Spinal cord (tissue), 10 donors: ENCODE measurements at places on chromosomes 7 and 10. TPM values are rescaled to one million over a fixed set of nuclear protein-coding genes. Genes with fewer than 3 reads are reported as not detected.

IGF2BP3 gene
- total RNA-seq: 37.3 TPM

CCDC3 gene
- total RNA-seq: 21.2 TPM

MRPL32 gene
- 55.9 TPM for total RNA-seq

GRCh38 chr10:74771054-74771453, 55.3 kb upstream of the KAT6B start:
- no peaks in the 10 kb centered on the region for H3K4me1 ChIP-seq
- H3K27ac ChIP-seq: no peak overlapping the region
- H3K27me3 ChIP-seq: no peaks in the 10 kb centered on the region
- no peak for DNase-seq

GPR158 gene
- total RNA-seq: 24.6 TPM

NPY4R2 gene
- 0.89 TPM for total RNA-seq

ACHE gene
- total RNA-seq: 71.4 TPM

DNA sequence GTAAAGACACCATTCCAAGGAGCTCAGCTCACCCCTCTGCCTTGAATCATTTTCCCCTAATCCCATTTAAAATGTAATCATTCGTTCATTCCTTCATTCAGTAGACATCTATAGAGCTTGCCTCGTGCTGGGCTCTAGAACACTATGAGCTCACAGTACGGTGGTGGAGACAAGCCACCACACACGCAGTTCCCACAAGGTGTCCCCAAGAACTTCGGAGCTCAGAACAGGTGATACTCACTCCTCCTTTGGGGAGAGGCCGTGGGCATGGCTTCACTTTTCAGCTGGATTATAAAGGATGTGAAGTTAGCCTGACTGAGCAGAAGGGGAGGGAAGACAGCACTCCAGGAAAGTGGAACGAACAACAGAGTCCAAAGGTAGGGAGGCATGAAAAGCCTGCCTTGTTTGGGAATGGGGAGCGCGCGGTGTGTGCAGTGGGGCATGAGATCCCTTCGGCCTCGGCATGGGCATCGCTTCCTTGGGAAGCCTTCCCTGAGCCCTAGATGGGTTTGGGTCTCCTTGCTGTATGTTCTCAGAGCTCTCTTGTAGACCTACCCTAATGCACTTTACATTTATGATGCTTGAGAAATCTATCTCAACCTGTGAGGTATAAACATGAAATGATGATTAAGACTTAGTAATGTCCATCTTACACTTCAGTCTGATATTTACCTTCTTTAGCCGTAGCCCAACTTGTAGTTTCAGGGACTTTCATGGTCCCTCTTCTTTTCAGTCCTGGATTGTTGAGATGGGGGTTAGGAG, 809 bp upstream of the OGA start:
- H3K4me1 ChIP-seq: peaks cover 26% of the 10 kb centered on the region
- no peak for DNase-seq
- H3K4me3 ChIP-seq: peak overlapping the region; percentile 93
- H3K27me3 ChIP-seq: no peaks in the 10 kb centered on the region

- H3K27ac ChIP-seq: no peak overlapping the region
- no peaks in the 10 kb centered on the region for H3K27me3 ChIP-seq
- H3K4me3 ChIP-seq: no peak overlapping the region
- no peak for DNase-seq
- peaks cover 11% of the 10 kb centered on the region for H3K4me1 ChIP-seq
Observed at GRCh38 chr7:70833726-70834125, 298.2 kb upstream of the GALNT17 start.

- H3K27ac ChIP-seq: no peak overlapping the region
- no peaks in the 10 kb centered on the region for H3K27me3 ChIP-seq
- H3K4me1 ChIP-seq: no peaks in the 10 kb centered on the region
- no peak overlapping the region for H3K4me3 ChIP-seq
- DNase-seq: no peak
Observed at GRCh38 chr10:36540611-36541010, 584.8 kb upstream of the ANKRD30A start.

DNA sequence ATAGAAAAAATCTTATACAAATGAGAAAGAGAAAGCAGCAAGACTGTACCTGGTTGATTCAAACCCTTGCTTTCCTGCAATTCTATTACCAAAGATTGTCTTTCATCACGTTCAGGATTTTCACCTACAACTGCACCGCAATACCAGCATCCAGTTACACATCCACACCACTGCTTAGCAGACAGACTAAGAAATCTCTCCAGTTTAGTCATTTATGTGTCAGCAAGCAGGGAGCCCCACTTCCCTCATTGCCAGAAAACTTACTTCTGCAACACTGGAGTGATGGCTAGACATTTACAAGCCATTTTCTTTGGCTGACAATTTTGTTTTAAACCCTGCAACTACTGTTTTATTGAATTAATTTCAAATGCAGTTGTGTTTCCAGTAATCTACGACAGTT, 359.6 kb upstream of the MEOX2 start:
- H3K36me3 ChIP-seq: no peaks in the 10 kb centered on the region
- H3K4me3 ChIP-seq: no peak overlapping the region
- no peak overlapping the region for H3K27ac ChIP-seq
- no peaks in the 10 kb centered on the region for H3K4me1 ChIP-seq

DNA sequence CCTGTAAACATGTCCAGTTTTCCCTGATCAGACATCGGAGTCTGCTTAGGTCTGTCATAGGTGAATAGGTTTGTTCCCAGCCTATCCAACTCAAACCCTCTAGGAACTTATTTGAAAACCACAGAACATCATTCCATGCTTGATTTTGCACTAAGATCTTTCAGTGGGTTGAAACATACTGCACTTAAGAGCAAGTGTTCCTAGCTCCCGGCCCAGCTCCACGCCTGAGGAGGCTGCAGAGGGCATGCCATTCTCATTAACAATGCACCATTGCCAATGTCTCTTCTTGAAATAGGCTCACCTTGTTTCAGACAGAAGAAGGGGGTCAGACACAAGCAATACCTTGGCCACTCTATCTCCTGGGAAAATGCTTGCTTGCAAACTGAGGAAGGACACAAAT, 78.0 kb upstream of the EGR2 start:
- DNase-seq: no peak
- H3K27me3 ChIP-seq: no peaks in the 10 kb centered on the region
- H3K27ac ChIP-seq: no peak overlapping the region
- no peaks in the 10 kb centered on the region for H3K36me3 ChIP-seq

CRTAC1 gene
- 12.1 TPM for total RNA-seq

- no peak for DNase-seq
- H3K27ac ChIP-seq: no peak overlapping the region
- H3K4me3 ChIP-seq: no peak overlapping the region
- no peaks in the 10 kb centered on the region for H3K36me3 ChIP-seq
Observed at GRCh38 chr10:44684661-44685060, 226.5 kb upstream of the TMEM72 start.

- H3K4me3 ChIP-seq: no peak overlapping the region
- DNase-seq: no peak
- no peaks in the 10 kb centered on the region for H3K36me3 ChIP-seq
- H3K27ac ChIP-seq: no peak overlapping the region
- no peaks in the 10 kb centered on the region for H3K4me1 ChIP-seq
Observed at GRCh38 chr10:60420991-60421894, 31.6 kb upstream of the ANK3 start.

DNA sequence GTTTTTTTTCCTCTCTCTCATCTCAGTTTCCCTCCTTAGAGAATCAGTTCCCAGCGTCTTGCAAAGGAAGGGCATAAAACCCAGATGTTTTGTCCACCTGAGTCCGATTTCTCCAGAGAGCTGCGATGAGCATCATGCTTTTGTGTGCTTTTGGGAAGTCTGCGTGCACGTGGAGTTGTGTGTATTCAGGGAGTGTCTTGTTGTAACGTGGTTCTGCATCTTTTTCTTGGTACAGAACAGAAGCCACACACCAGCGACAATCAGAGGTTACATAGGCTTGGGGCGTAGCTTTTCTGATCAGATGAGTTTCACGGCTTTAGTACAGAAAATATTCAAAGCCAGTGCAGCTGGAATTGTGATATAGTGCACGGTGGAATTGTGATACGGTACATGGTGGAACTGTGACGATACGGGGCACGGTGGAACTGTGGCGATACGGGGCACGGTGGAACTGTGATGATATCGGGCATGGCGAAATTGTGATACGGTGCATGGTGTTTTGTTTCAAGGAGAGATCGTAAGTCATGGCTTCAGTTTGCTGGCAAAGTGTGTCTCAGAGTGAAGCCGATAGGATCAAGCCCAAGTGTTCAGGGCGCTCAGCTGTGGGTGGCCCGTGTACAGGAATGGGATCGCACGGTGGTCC, 32.8 kb downstream of the FOXK1 start:
- H3K4me1 ChIP-seq: peaks cover 62% of the 10 kb centered on the region
- H3K4me3 ChIP-seq: no peak overlapping the region
- peak overlapping the region; percentile 52 for H3K27ac ChIP-seq
- H3K27me3 ChIP-seq: no peaks in the 10 kb centered on the region
- DNase-seq: no peak
- peaks cover 23% of the 10 kb centered on the region for H3K36me3 ChIP-seq

DNA sequence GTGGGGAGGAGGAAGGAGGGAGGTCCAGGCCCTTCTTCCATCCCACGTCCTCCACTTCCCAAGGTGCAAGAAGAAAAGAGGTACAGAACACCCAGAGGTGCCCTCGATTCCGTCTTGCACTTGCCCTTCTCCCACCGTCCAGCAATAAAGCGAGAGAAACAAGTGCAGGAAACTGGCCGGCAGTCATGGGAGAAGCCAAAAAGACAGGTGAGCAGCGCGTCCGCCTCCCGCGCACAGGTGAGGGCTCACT, 1.3 kb downstream of the C10orf95 start:
- H3K4me3 ChIP-seq: peak overlapping the region; percentile 71
- peaks cover 19% of the 10 kb centered on the region for H3K4me1 ChIP-seq
- peaks cover 11% of the 10 kb centered on the region for H3K36me3 ChIP-seq
- no peaks in the 10 kb centered on the region for H3K27me3 ChIP-seq

GRCh38 chr7:85600395-85600794, 413.5 kb upstream of the SEMA3D start:
- H3K27ac ChIP-seq: peak overlapping the region; percentile 70
- no peaks in the 10 kb centered on the region for H3K27me3 ChIP-seq
- H3K36me3 ChIP-seq: no peaks in the 10 kb centered on the region
- no peak overlapping the region for H3K4me3 ChIP-seq
- DNase-seq: peak; percentile 63

GNAT3 gene
- total RNA-seq: not detected

HSPA14 gene
- total RNA-seq: 16.9 TPM

DNA sequence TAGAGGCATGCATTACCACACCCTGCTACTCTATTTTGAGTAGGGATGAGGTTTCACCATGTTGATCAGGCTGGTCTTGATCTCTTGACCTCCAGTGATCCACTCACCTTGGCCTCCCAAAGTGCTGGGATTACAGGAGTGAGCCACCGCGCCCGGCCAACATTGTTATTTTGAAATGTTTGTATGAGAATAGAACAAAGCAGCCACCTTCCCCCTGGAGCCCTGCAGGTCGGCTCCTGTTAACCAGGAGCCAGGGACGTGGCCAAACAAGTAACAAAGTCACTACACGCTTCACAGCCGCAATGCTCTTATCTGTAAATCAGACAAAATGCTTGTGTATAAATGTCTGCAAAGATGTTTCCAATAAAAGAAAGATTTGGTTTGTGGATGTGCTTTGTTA, 295.4 kb downstream of the CNTNAP2 start:
- no peaks in the 10 kb centered on the region for H3K4me1 ChIP-seq
- H3K27me3 ChIP-seq: no peaks in the 10 kb centered on the region
- H3K36me3 ChIP-seq: no peaks in the 10 kb centered on the region
- no peak overlapping the region for H3K27ac ChIP-seq
- no peak for DNase-seq
- no peak overlapping the region for H3K4me3 ChIP-seq

- H3K27me3 ChIP-seq: no peaks in the 10 kb centered on the region
- DNase-seq: peak; percentile 11
- no peak overlapping the region for H3K4me3 ChIP-seq
- peaks cover 36% of the 10 kb centered on the region for H3K4me1 ChIP-seq
- H3K27ac ChIP-seq: no peak overlapping the region
Observed at GRCh38 chr7:74092321-74092963, 8.8 kb downstream of the LIMK1 start.

GRCh38 chr10:128480601-128481000, 354.4 kb upstream of the MKI67 start:
- no peaks in the 10 kb centered on the region for H3K36me3 ChIP-seq
- no peaks in the 10 kb centered on the region for H3K27me3 ChIP-seq
- no peak for DNase-seq
- no peak overlapping the region for H3K27ac ChIP-seq
- no peak overlapping the region for H3K4me3 ChIP-seq

DNA sequence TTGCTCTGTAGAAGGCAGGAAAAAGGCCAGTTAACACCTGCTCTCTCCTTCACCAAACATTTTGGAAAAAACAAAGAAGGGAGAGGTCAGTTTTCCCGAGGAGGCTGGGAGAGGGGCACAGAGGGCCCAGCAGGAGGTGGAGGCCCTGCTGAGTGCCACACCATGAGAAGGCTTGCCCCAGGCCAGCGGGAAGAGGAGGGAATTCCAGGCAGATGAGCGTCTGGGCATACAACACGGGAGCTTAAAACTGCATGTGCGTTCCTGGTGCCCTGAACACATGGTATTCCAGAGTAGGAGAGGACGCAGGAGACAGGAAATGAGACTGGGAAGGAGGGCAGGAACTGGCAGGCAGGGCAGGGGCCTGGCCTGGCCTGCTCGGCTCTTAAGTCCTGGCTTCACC, 182.4 kb downstream of the CCDC3 start:
- H3K36me3 ChIP-seq: peaks cover 29% of the 10 kb centered on the region
- H3K4me3 ChIP-seq: no peak overlapping the region
- no peak overlapping the region for H3K27ac ChIP-seq
- DNase-seq: no peak
- peaks cover 22% of the 10 kb centered on the region for H3K4me1 ChIP-seq

TCTN3 gene
- 30.4 TPM for total RNA-seq

CACNB2 gene
- 32.7 TPM for total RNA-seq

DNA sequence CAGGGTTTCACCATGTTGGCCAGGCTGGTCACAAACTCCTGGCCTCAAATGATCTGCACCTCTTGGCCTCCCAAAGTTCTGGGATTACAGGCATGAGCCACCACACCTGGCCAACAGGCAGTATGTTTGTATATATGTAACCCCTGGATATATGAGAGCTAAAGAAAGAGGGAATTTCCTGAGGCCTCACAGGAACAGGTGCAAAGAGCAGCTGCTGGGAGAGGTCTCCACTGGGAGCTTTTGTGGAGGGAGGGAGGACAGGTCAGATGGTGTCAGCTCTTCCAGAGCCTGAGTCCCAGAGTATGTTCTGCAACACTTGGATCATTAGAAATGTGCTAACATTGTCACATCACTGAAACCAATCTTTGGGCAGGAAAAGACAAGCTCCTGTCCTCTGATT, 110.1 kb upstream of the KIF5B start:
- no peak overlapping the region for H3K4me3 ChIP-seq
- no peaks in the 10 kb centered on the region for H3K27me3 ChIP-seq

NUDT13 gene
- 2.4 TPM for total RNA-seq
